ENCODE measurements at places on chromosomes 4 and X. TPM values are rescaled to one million over a fixed set of nuclear protein-coding genes. Genes with fewer than 3 reads are reported as not detected.

- H3K4me3 ChIP-seq, result no peak overlapping the region
- peak; percentile 63 for DNase-seq
- no peaks in the 10 kb centered on the region for H3K4me1 ChIP-seq
- H3K36me3 ChIP-seq, result no peaks in the 10 kb centered on the region
- no peak overlapping the region for H3K27ac ChIP-seq
These were observed 120.4 kb downstream of the NDST3 start for GRCh38 chr4:118154649-118155048.

- no peak overlapping the region for H3K27ac ChIP-seq
- no peaks in the 10 kb centered on the region for H3K27me3 ChIP-seq
- DNase-seq, result no peak
- peaks cover 60% of the 10 kb centered on the region for H3K36me3 ChIP-seq
These were observed 5.2 kb downstream of the RPS4X start for GRCh38 chrX:72271812-72272211.

DNA sequence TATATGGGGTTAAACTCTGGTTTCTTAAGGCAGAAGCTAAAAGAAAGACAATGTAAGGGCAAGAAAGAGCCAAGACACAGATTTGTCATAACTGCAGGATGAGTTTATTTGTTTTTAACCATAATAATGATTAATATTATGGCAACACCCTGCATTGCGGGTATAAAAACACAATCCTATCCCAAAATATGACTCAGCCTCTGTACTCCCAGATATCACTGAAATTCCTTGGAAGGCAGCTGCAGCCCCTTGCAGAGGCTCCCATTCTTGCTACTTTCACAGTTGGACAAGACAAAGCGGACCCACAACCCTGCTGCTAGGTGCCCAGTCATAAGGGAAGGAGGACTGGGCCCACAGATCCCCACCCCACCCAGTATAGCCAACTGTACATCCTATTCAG lies 20.4 kb upstream of the FGF16 start:
- H3K27me3 ChIP-seq, result peaks cover 3% of the 10 kb centered on the region
- H3K27ac ChIP-seq, result no peak overlapping the region
- no peak overlapping the region for H3K4me3 ChIP-seq
- H3K36me3 ChIP-seq, result no peaks in the 10 kb centered on the region
- no peaks in the 10 kb centered on the region for H3K4me1 ChIP-seq

DNA sequence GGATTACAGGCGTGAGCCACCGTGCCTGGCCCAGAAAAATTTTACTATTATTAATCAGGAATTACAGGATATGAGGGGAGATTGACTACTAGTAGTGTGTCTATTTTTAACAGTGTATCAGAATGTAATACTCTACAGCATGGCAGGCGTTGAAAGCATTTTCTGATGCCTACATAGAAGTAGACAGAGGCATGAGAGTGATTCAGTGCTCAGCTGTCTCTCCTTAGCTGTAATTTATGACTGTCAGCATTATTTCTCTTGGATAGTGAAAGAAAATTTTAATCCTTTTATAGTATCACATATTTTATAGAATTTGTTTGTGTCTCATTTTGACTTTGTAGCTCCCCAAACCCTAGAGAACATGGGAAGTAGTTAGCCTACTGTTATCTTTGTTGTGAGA lies 20.7 kb downstream of the ARHGAP24 start:
- H3K27ac ChIP-seq, result no peak overlapping the region
- no peak overlapping the region for H3K4me3 ChIP-seq
- no peaks in the 10 kb centered on the region for H3K27me3 ChIP-seq
- DNase-seq, result no peak

Gene DMRTC1
- not detected for total RNA-seq

Data from IMR-90 (cell line).